ENCODE measurements at places on chromosomes 11 and 22. TPM values are rescaled to one million over a fixed set of nuclear protein-coding genes. Genes with fewer than 3 reads are reported as not detected.

DNA sequence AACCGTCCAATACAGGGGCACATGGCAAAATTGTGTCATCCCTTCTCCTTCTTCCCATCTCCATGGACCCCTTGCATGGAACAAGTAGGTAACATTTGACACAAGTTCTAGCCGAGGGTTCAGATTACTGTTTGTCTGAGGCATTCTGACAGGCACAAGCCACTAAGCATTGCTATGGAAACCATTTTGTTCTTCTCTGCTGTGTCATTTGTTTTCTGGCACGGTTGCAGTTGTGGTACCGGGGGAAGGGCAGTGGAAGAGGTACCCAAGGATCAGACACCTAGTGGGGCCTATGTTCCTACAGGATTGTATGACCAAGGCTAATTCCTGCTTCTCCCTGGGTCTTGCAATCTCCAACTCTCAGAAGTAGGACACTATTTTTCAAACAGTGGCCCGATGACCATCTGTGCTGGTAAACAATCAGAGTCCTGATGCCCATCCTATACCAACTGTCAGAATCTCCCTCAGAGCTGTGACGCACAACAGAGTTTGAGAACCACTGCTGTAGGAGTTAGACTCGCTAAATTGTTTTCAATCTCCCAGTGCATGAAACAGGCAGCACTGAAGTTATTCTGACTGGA is 69.3 kb downstream of the KCNC1 start:
- no peak overlapping the region for H3K4me3 ChIP-seq
- DNase-seq = no peak
- H3K27me3 ChIP-seq = no peaks in the 10 kb centered on the region
- H3K27ac ChIP-seq = no peak overlapping the region
- H3K4me1 ChIP-seq = no peaks in the 10 kb centered on the region

- H3K27me3 ChIP-seq = no peaks in the 10 kb centered on the region
- H3K4me1 ChIP-seq = peaks cover 9% of the 10 kb centered on the region
Measured at GRCh38 chr22:37647928-37648327, 8.5 kb downstream of the SH3BP1 start.

GRCh38 chr11:120514541-120515121 is 3.1 kb downstream of the GRIK4 start:
- H3K4me1 ChIP-seq = no peaks in the 10 kb centered on the region
- no peak overlapping the region for H3K27ac ChIP-seq
- no peak overlapping the region for H3K4me3 ChIP-seq
- peak; percentile 72 for DNase-seq
- H3K27me3 ChIP-seq = no peaks in the 10 kb centered on the region
- H3K36me3 ChIP-seq = no peaks in the 10 kb centered on the region

DNA sequence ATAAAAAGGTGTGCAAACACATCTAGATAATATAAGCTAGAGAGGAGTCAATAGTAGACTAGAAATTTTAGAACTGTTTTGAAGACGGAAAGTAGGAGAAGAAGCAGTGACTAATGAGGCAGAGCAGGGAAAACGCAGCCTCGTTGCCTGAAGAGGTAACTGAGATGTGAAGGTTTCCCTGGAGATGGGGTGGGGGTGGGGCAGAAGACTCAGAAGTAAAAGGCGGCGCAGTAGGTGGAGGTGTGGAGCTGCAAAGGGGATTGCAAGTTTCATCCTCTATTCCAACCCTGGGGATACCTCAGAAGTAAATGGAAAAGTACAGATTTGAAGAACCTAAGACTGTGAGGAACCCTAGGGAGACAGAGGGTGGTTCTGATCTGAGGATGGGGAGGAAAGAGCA is 109.5 kb downstream of the TMPRSS5 start:
- no peak overlapping the region for H3K27ac ChIP-seq
- H3K36me3 ChIP-seq = no peaks in the 10 kb centered on the region
- no peak for DNase-seq
- no peaks in the 10 kb centered on the region for H3K4me1 ChIP-seq

GRCh38 chr11:43282607-43283440 is 29.0 kb upstream of the API5 start:
- DNase-seq = peak; percentile 76
- H3K27me3 ChIP-seq = peaks cover 27% of the 10 kb centered on the region
- H3K4me1 ChIP-seq = no peaks in the 10 kb centered on the region
- no peak overlapping the region for H3K4me3 ChIP-seq

GRCh38 chr11:119206511-119207414 is 624 bp downstream of the CBL start:
- peak overlapping the region; percentile 97 for H3K4me3 ChIP-seq
- peaks cover 47% of the 10 kb centered on the region for H3K4me1 ChIP-seq
- no peaks in the 10 kb centered on the region for H3K36me3 ChIP-seq
- peak overlapping the region; percentile 94 for H3K27ac ChIP-seq

DNA sequence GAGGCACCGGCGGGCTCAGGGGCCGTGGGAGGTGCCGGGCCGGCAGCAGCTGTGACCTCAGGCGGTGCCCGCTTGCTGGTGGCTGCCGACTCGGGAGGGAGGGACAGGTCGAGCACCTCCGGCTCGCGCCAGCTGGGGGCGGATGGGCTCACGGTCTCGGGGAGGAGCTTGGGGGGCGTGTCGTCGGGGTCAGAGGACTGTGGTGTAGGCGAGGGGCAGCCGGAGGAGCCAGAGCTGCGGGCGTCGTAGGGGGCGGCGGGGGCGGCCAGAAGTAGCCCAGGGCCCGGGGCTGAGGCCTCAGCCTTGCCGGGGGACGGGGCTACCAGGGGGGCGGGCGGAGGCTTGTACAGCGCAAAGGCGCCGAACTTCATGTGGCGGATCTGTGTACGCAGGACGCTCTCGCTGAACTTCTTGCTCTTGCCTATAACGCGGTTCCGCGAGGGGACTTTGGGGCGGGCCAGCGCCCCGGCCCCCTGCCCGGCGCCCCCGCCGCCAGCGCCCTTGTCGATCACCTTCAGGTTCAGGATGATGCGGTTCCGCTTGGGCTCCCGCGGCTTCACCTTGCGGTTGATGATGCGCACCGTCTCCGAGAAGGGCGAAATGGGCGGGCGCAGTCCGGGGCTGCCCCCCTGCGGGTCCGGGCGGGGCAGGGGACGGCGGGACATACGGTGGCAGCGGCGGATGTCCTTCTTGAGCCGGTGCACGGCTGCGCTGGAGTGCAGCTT is 5.5 kb downstream of the CBX6 start:
- H3K27ac ChIP-seq = peak overlapping the region; percentile 83
- H3K4me1 ChIP-seq = peaks cover 100% of the 10 kb centered on the region
- no peaks in the 10 kb centered on the region for H3K27me3 ChIP-seq
- H3K36me3 ChIP-seq = no peaks in the 10 kb centered on the region
- DNase-seq = peak; percentile 88
- H3K4me3 ChIP-seq = peak overlapping the region; percentile 48

DNA sequence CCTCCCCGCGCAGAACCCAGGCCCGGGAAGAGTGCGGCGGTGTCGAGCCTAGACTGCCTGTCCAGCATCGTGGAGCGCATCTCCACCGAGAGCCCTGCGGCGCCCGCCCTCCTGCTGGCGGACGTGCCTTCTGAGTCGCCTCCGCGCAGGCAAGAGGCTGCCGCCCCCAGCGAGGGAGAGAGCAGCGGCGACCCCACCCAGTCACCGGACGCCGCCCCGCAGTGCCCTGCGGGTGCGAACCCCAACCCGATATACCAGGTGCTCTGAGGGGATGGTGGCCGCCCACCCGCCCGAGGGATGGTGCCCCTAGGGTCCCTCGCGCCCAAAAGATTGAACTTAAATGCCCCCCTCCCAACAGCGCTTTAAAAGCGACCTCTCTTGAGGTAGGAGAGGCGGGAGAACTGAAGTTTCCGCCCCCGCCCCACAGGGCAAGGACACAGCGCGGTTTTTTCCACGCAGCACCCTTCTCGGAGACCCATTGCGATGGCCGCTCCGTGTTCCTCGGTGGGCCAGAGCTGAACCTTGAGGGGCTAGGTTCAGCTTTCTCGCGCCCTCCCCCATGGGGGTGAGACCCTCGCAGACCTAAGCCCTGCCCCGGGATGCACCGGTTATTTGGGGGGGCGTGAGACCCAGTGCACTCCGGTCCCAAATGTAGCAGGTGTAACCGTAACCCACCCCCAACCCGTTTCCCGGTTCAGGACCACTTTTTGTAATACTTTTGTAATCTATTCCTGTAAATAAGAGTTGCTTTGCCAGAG is 2.0 kb downstream of the MYOD1 start:
- H3K4me1 ChIP-seq = peaks cover 17% of the 10 kb centered on the region
- no peak overlapping the region for H3K27ac ChIP-seq
- DNase-seq = no peak

DNA sequence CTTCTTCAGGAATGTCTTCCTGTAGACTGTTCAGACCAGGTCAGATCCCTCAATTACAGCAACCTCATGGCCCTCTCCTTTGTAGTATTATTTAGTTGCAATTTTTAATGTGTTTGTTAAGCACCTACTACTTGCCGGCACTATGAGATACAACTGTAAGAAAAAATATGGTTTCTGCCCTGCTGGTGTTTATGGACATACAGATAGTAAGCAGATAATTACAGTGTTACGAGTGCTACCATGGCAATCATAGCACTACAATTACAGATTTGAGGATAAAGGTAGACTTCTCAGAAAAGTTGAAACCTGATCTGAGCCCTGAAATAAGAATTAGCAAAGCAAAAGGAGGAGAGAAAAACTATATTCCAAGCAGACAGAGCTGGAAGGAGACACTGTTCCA is 2.8 kb downstream of the LRRC51 start:
- no peak overlapping the region for H3K27ac ChIP-seq
- H3K4me3 ChIP-seq = no peak overlapping the region
- peaks cover 30% of the 10 kb centered on the region for H3K4me1 ChIP-seq
- no peaks in the 10 kb centered on the region for H3K36me3 ChIP-seq
- DNase-seq = no peak

DNA sequence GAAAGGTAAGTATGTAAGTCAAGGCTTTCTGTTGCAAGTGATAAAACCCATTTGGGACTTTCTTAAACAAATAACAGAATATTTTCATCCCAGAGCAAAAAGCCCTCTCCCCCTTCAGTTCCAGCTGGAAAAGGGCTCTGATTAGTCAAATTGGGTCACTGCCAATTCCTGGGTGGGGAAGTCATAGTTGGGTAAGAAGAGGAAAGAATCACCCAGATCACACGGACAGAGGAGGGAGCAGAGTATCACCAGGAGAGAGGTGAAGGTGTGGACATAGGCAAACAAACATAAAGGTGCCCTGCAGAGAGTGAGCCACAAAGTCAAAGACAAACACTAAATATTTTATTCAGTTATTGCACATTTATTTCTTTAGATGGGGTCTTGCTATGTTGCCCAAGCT is 36.3 kb upstream of the SORL1 start:
- no peaks in the 10 kb centered on the region for H3K27me3 ChIP-seq
- peaks cover 70% of the 10 kb centered on the region for H3K4me1 ChIP-seq
- no peak for DNase-seq
- H3K4me3 ChIP-seq = no peak overlapping the region
- no peak overlapping the region for H3K27ac ChIP-seq
- H3K36me3 ChIP-seq = no peaks in the 10 kb centered on the region

DNA sequence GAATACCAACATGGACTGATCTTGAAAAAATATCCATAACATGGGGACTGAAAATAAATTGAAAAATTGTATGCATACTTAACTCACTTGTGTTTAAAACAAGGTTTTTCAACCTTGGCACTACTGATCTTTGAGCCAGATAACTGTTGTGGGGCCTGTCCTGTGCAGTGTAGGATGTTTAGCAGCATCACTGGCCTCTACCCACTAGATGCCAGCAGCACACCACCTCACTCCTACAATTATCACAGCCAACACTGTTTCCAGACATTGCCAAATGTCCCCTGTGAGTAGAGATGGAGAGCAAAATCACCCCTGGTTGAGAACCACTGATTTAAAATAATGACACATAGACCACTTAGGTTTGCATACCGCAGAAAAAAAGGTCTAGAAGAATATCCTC is 45.0 kb upstream of the SLC1A2 start:
- H3K27ac ChIP-seq = no peak overlapping the region
- H3K4me3 ChIP-seq = no peak overlapping the region
- no peaks in the 10 kb centered on the region for H3K4me1 ChIP-seq
- H3K36me3 ChIP-seq = no peaks in the 10 kb centered on the region
- no peak for DNase-seq

The PATE2 gene
- polyA plus RNA-seq = not detected

The DEPDC7 gene
- polyA plus RNA-seq = 0.30 TPM

The CRYBA4 gene
- 0.22 TPM for polyA plus RNA-seq

The P2RY2 gene
- polyA plus RNA-seq = 1.2 TPM

The STX5 gene
- polyA plus RNA-seq = 20.9 TPM

The OVCH2 gene
- polyA plus RNA-seq = not detected

The MRPL40 gene
- 55.7 TPM for polyA plus RNA-seq

The PLEKHB1 gene
- polyA plus RNA-seq = 8.3 TPM

The RFPL3 gene
- 0.06 TPM for polyA plus RNA-seq

The DGCR6 gene
- 1.4 TPM for polyA plus RNA-seq

Data from spleen (tissue), 13 donors.